ENCODE measurements at places on chromosomes 1 and 21.

- no peak for DNase-seq
These were observed 1217.8 kb upstream of the ADGRL2 start for GRCh38 chr1:80582980-80583379.

DNA sequence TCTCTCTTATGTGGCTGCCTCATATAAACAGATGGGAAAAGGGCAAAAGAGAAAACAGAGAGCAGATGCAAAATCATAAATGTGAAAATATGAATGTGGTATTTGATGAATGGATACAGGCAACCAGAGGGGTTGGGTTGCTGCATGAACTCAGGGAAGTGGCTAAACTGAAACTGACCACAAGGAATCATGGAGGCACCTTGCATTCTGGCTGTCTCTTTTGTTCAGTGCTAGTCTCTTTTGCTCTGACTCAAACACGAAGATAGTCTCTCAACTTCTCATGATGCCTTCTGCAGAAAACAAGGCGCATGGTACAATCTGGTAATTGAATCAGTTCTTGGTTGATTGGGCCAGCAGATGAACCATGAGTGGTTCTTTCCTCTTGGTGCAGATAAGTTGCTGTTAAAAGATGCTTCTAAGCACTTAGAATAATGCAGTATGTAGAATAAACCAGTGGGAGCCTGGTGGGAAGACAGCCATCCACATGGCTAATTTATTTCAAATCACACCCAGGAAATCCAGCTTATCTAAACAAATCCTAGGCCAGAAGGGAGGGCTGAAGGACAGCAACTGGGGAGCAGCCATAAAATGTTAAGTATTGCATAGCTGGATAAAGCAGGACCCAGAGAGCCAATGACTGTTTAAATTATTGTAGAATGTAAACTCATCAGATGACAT lies 64.2 kb downstream of the HLX start:
- no peak for DNase-seq

- no peak for DNase-seq
These were observed 5.7 kb downstream of the ATP6V1G3 start for GRCh38 chr1:198534548-198535418.

DNA sequence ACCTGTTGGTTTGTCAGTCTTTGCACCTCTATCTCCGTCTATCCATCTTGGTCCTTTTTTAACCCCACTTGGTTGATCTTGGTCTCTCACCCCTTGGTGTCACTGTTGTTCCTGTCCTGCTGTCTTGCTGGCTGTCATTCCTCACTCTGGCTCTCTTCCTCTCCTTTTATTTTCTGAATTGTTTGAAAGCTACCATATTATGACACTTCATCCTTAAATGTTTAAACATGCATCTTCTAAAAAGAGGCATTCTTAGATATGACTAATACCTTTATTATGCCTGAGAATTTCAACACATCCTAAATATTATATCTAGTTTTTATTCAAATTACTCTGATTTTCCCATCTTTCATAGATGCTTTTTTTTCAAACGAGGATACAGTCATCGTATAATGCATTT lies 37.0 kb downstream of the BACH1 start:
- peak; percentile 56 for DNase-seq

GRCh38 chr1:244414543-244414942 lies 37.2 kb downstream of the ADSS2 start:
- peak; percentile 85 for DNase-seq

GRCh38 chr1:84930329-84930728 lies 37.3 kb upstream of the LPAR3 start:
- DNase-seq, result no peak

DNA sequence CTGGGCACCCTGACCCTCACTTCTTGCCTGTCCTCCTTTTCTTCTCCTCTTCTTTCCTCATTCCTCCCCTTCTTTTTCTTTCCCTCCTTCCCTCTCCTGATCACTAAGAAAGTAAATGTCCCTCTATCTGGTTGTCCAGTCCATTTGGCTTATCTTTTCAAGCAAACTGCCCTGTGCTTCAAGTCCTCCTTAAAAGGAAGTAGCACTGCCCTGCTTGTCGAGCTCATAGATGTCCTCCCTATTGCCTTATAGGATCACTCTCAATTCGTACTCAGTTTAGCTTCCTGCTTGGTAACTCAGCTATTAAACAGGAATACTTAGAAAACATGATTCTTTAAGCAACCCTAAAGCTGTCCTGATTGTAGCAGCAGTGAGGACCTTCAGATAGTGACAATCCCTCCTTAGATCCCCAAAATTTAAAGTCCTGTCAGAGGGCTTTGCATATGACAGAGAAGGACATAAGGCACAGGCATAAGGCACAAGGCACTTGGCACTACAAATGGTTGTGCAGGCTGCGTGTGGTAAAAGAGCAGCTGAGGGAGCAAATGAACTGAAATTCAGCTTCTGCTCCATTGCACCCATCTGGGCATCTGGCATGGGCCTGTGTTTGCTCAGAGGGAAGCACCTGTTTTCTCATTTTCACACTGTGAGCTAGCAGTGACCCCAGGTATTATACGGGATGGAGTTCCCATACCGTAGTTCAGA lies 26.1 kb upstream of the SLAMF6 start:
- DNase-seq, result no peak

DNA sequence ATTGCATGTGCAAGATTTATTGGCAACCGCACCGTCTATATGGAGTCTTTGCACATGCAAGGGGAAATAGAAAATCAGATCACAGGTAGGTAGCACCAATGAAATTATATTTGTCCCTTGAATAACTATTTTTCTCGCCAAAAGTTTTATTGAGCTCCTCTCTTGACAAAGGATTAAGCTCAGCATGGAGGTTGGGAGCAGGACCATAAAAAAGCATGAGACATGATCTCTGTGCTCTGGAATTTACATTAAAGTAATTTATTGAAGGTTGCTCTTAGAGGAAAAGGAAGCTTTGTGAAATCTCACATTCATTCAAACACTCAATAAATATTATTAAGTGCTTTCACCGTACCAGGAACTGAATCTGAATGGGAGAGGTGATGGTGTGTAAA lies 66.0 kb upstream of the UBE2U start:
- no peak for DNase-seq

- peak; percentile 47 for DNase-seq
These were observed 23.4 kb downstream of the MAPKAPK2 start for GRCh38 chr1:206708058-206708457.

- DNase-seq, result no peak
These were observed 395.4 kb upstream of the BEND5 start for GRCh38 chr1:49171941-49172593.

- peak; percentile 66 for DNase-seq
These were observed 255.9 kb downstream of the FAF1 start for GRCh38 chr1:50704126-50704525.

DNA sequence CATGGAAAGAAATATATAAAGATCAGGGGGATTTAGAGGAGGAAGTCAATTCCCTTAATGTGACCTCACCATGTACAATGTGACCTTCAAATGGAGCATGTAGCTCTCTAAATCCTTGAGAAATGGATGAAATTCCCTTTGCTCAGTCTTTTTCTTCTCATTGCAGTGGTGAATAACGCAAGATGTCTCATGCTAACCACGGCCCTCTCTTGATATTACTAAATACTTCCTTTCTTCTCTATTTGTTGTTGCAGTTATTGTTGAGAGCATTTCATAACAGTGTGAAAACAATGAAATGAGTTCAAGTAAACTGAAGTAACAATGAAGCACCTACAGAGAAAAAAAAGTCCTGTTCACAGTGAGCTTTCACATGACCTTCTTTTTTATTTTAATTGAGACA lies 55.6 kb downstream of the ZNF281 start:
- peak; percentile 51 for DNase-seq

- DNase-seq, result no peak
These were observed 49.9 kb downstream of the WDR4 start for GRCh38 chr21:42829417-42829816.

DNA sequence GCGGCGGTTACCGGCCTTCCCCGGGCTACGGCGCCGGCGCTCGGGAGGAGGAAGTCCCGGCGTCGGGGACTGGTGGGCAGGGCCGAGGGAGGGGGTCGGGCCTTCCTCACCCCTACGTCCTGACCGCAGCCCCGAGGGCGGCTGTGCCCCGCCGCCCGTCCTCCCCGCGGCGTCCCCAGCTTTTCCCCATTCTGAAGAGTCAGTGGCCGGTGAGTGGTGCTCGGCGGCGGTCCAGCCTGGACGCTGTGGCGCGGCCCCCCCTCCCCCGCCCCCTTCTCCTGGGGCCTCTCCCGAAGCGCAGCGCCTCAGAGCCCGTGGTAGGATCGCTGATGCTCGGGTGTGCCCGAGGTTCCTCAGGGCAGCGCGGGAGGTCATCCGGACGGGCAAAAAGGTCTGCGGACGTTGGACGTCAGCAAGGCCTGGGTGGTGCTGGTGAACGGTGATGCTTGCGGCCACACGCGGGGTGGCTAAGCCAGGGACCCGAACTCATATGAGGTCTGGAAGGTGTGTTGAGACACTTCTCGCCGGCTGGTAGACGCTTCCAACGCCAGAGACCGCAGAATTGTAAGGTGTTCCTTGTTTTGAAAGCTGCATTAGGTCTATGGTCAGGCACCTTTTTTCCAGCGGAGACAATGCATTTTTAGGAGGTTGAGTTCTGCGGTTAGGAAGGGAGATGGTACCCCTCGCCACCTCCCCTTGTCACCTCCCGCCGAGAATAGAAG lies 725 bp downstream of the SLC25A33 start:
- no peak for DNase-seq

DNA sequence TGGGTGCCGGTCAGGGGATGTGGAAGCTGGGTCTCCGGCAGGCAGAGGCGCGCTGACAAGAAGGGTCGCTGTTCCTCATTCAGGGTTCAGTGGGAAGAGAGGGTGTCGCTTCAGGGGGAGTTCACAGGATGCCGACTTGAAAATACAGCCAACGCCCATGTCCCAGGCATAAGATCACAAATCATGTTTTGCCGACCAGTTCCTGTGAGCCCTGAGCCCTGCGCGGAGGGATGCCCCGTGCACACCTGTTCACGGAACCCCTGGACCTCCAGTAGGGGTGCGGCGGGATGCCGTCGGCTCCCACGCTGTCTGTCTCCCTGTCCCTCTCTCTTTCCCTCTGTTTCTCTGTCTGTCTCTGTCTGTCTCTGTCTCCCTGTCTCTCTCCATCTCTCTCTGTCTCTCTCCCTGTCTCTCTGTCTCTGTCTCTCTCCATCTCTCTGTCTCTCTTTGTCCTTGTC lies 26.8 kb downstream of the TP73 start:
- DNase-seq, result no peak

DNA sequence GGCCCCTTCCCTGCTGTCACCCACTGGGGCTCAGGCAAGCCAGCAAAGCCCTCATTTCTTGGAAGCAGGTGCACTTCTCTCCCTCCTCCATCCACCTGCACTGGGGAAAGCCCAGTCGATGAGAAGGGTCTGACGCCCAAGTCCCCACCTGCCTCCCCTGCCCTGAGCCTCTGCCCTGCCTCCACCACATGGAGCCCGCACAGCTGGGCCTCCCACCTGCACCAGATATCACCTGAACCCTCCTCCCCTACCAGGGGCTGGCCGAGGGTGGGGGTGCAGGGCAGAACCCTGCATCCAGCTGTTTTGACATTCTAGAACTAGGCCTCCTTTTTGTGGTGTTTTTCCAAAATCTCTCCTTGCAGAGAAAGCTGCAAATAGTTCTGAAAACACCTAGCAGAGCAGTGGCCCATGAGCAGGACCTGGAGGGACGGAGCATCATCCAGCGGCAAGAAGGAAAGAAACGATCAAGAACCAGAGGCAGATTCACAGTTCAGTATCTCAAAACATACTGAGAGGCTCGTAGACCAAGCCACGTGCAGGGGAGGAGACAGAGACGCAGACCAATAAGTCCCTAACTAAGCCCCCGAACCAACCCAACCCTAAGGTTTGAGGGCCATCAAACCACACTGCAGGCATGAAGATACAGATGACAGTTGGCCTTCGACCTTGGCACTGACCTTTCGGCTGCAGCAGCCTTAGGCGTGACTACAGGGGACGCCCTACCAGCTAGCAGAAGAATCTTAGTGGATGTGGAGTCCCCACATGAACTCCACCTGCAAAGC lies 16.7 kb downstream of the CHD5 start:
- no peak for DNase-seq

DNA sequence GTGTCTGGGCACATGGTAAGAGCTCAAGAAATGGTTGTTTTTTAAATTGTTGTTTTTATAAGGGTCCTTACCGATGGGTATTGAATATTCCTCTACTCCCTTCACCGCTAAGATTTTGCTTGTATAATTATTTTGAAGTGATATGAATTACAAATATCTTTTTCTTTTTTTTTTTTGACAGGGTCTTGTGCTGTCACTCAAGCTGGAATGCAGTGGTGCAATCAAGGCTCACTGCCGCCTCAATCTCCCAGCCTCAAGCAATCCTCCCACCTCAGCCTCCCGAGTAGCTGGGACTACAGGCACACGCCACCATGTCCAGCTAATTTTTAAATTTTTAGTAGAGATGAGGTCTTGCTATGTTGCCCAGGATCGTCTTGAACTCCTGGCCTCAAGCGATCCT lies 27.1 kb upstream of the RAB3GAP2 start:
- DNase-seq, result no peak

GRCh38 chr21:45388611-45389296 lies 16.2 kb upstream of the COL18A1 start:
- DNase-seq, result no peak

DNA sequence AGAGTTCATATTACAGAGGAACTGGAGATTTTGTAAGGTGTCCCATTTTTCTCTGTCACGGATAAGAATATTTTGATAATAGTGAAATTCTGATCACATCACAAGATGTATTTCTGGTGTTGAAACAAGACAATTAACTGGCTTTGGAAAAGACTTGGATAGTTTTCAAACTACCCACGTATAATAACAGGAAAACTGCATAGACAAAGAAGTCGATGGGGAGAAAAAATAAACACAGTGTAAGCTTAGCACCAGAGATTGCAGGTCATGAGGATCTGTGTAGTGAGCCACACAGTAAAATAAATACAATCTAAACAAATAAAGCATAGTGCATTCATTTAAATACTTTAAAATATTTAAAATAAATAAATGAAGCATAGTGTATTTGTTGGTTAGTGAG lies 452.3 kb upstream of the ADAMTS5 start:
- DNase-seq, result peak; percentile 26

GRCh38 chr1:236550961-236551851 lies 27.4 kb downstream of the LGALS8 start:
- DNase-seq, result no peak

All from choroid plexus epithelial cell (primary cell).